ENCODE measurements at places on chromosomes 11 and 22.

DNA sequence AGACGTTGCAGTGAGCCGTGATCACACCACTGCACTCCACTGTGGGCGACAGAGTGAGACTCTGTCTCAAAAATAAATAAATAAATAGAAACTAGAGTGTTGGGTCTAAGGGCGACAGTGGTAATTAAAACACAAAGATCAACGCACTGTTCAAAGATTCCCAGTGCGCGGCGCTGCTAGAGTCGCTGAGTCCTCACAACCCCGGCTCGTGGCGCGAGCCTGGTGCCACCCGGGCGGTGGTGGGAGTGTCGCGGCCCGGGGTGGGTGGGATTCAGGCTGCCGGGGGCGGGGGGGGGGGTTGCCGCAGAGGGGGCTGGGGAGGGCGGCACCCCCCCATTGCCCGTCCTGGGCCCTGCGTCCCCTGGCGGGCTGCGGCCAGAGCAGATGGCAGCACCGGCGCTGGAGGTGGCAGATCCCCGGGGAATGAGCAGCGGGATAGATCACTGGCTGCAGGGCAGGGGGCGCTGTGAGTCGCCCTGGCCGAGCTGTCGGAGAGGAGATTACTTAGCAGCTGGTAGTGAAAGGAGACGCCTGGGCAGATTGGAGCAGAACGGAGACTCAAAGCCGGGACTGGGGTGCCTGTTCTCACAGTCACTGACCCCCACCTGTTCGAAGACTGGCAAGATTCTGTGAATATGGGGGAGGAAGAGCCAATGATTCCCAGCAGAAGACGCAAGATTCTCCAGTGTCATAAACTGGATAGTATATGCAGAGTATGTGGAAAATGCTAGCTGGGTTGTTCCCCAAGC lies 30.2 kb upstream of the APOBEC3A start:
- peak; percentile 32 for DNase-seq

DNA sequence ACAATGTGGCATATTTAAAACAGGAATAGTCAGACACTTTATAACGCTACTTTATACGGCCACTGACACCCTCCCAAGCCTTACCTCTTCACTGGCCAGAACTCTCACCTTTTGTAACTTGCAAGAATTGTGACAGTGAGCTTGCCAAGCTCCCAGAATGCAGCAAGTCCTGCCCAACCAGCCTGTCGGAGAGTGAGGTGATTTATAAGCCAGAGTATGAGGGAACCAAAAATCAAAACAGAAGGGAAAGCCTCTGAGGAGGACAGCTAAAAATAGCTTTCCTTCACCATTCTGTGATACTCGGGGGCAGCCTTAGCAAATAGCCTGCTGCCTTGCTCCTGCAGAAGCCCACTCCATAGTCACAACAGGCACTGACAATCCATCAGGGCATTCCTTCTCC lies 229.7 kb downstream of the FAM76B start:
- no peak for DNase-seq

- DNase-seq, result no peak
Observed at GRCh38 chr22:44545773-44546172, 47.7 kb upstream of the RTL6 start.

GRCh38 chr11:120338107-120338933 lies 2.1 kb downstream of the ARHGEF12 start:
- DNase-seq, result no peak

GRCh38 chr11:7638710-7639642 lies 34.3 kb downstream of the CYB5R2 start:
- DNase-seq, result no peak

DNA sequence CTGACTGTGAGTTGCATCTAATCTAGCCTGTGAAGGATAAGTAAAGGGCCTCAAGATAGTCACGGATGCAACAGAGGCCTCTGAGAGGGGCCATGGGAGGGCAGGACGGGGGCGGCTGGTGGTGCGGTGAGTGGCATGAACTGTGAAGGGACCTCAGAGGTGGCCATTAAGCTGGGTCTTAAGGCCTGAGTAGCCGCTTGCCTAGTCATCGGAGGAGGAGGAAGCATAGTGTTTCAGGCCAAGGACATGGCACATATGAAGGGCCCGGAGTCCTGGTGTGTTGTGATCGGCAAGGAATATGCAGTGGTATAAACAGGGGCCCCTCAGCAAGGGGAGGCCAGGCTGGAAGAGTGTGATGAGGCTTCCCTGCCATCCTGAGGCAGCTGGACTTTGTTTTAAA lies 51.8 kb downstream of the TRIOBP start:
- no peak for DNase-seq

GRCh38 chr11:79241205-79241851 lies 199.5 kb downstream of the TENM4 start:
- DNase-seq, result no peak

DNA sequence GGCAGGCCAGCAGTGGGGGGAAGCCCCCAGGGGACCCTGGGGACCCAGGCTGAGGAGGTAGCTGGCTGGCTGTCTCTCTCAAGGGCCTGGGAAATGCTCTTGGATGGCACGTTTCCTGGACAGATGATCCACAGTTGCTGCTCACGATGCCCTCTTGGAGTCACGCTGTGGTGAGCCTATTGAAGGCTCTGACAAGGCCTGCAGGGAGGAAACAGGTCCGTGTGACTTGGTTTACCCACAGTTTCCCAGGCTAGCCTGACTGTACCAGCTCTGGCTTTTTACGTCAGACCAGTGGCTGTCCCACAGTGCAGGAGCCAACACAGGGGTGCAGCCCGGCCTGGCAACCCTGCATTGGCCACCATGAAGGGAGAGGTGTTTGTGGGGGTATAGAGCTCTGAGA lies 29.2 kb upstream of the PPARA start:
- no peak for DNase-seq

DNA sequence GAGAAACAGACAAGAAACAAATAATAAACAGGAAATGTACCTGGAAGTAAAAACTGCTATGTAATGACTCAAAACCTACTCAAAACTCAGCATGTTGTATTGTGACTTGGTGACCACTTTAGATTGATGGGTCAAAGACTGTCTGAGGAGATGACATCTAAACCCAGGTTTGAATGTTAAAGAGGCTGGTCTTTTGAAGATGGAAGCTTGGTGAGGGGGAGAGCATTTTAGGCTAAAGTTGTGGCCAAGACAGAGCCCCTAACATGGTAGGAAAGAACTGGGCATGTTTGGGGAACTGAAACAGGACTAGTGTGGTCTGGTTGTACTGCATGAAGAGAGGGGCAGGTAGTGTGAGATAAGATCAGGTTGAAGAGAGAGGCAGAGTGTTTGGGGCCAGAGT lies 85.3 kb upstream of the MYO18B start:
- no peak for DNase-seq

GRCh38 chr22:42214633-42215415 lies 55.6 kb downstream of the TCF20 start:
- DNase-seq, result no peak

DNA sequence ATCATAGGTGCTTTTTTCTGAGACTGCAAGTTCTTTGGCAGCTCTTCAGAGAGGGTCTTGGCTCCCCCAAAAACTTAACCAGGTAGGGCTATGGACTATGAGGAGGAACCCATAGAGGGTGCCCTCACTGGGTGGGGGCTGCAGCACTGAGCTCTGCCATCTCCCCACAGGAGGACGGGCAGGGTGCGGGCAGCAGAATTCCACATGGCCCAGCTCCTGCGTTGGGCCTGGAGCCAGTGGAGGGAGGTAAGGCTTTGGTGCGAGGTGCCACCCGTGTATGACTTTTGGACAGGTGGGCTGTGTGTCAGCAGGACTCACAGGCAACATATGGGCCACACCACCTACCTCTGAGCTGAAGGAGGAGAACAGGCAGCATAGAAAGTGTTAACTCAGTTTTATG lies 58.4 kb downstream of the PISD start:
- no peak for DNase-seq

GRCh38 chr11:121869478-121869877 lies 246.5 kb downstream of the BLID start:
- no peak for DNase-seq

DNA sequence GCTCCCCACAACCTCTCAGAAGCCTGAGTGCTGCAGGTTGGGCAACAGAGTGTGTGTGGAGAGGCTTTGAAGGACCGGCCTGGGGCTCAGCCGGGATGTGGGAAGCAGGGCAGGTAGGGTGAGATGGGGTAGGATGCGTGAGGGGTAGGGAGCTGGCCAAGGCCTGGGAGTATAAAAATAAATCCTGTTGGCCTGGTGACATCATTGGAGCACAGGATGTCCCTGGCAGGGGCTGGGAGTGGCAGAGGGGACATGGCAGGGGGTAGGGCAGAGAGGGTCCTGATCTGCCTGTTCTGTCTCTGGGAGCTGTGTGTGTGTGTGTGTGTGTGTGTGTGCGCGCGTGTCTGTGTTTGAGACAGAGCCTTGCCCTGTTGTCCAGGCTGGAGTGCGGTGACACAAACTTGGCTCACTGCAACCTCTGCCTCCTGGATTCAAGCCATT lies 28.6 kb downstream of the TEF start:
- DNase-seq, result no peak

DNA sequence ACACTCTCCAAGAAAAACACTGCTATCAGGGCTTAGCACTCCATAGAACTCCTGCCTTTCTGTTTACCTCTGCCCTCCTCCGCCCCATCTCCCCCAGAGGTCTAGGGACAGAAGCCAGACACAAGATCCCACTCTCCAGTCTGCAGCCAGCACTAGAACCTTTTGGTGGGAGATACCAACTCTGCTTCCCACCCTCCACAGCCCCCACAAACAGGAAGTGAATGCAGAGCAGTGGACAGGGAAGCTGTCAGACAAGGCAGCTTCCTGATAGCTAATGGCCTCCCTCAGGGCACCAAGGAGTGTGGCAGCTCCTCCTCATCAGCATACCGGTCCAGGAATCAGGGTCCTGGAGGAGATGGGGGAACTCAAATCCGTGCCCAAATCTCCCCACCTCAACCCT lies 5.1 kb downstream of the SCN4B start:
- DNase-seq, result no peak

GRCh38 chr11:61688365-61689163 lies 8.4 kb downstream of the DAGLA start:
- DNase-seq, result no peak

DNA sequence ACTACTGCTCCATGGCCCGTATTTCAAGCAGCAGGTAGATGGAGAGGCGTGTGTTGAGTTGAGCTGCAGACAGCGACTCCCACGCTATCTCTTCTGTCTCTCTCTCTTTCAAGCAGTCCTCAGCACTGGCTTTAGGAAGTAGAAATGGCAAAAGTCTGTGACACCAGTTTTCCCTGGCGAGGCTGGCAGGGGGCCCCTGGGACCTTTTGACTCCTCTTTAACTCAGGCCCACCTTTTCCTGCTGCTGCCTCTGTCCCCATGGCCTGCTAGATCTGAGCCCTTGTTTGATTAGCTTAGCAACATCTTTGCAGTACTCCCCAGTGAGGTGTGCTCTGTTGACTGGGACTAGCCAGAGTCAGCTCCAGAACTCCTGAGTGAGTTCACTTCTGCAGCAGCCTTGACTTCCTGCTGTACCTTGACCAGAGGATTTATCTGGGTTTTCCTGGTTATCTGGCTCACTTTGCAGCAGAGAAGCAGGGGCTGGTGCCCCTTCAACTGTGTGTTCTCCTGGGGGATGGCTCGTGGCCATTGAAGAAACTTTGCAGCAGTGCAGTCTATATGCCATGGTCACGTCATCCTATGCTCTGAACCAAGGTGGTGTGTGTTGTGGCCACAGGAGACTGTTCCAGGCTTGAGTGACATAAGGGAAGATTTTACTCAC lies 183.9 kb downstream of the DBX1 start:
- DNase-seq, result no peak

- DNase-seq, result no peak
Observed at GRCh38 chr11:56764976-56765375, 16.5 kb upstream of the OR9G4 start.

GRCh38 chr11:43942662-43943371 lies 380 bp downstream of the C11orf96 start:
- no peak for DNase-seq

DNA sequence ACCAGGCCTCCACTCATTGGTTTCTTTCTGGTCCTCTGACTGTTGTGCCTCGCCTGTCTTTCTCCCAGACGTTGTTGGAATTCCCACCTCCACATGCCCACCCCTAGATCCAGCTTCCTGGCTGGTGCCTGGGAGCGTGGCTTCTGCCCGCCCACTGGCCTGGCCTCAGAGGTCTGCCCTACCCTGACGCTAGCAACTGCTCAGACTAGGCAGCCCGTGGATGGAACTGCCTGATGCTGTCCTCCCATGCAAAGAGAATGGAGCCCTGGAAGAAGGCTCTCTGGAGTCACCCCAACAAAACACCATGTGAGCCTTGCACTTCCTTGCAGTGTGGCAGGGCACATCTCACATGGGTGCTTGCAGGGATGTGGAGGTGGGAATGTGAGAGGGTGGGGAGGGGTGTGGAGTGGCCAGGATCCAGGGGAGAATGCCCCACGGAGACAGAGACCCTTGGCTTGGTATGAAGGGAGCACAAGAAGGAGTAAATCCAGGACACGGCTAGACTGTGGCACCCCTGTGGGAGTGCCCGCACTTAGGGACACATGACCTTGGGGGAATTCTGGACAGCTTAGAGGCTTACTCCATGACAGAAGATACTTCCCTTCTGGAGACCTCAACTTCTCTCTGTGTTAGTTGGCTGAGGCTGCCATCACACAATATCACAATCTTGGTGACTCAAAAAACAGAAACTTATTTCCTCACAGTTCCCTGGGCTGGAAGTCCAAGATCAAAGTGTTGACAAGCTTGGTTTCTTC lies 22.5 kb upstream of the ADA2 start:
- no peak for DNase-seq

DNA sequence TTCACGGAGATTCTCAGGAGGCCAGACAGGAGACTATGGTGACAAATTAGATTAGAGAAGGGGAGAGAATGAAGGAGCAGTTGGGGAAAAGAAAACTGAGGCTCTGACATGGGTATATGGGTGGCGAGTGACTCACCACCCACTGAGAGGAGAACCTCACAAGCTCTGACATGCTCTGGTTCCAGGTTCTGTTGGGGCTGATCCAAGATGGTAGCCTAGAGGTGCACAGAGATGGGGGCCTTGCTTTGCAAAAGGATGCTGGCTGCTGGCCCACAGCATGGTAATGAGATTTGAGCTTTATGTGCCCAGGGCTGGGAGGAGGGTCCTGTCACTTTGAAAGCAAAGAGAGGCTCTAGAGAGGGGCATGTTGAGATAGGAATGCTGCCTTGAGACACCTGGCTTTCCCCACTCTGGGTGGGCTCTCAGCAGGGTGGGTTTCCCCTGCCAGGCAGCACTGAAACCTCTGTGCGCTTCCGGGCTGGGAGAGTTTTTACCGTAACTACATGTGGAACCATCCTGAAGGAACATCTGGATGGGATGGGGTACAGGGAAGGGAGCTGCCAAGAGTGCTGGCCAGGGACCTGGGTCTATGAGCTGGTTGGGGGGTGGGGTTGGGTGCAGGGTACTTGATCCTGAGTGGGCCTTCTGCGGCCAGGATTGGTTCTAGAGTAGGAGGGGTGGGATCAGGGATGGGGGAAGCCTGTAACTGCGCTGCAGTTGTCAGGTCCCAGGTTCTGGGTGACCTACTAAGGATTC lies 1.2 kb upstream of the GRK2 start:
- DNase-seq, result no peak
